ENCODE measurements at places on chromosomes 6 and 20.

- no peak for DNase-seq
Observed at GRCh38 chr6:10505529-10505928, 15.6 kb upstream of the GCNT2 start.

- no peak for DNase-seq
Observed at GRCh38 chr6:143601504-143601903, 76.3 kb upstream of the PHACTR2 start.

DNA sequence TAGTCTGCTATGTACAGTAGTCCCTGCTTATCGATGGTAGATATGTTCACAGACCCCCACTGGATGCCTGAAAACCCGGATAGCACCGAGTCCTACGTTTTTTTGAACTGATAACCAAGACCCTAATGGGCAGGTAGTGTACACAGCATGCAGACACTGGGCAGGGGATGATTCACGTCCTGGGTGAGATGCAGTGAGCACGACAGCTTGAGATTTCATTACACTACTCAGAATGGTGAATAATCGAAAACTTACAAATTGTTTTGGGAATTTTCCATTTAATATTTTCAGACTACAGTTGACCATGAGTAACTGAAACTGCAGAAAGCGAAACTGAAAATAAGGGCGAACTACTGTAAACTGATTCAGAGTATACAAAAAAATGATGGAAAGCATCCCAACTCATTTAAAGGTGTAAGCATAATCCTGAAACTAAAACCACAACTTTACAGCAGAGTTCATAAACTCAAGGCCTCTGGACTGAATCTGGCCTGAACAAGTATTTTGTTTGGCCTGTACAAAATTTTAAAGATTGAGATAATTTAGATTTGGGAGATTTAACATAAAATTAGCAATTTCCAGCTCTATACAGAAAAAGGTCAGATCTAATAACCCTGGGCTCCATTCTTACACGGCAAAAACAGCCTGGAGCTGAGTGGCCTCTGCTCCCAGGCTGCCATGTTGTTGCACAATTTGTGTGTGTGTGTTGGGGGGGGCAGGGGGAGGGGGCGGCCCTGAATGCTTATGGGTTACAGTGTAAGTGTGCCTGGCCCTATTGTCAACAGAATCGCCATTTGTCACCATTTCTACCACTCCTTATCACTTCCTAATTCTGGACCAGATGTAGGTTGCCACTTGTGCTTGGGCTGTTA, 34.9 kb downstream of the RNF24 start:
- DNase-seq = no peak

- DNase-seq = peak; percentile 46
Observed at GRCh38 chr6:87066449-87067333, 28.2 kb downstream of the CGA start.

DNA sequence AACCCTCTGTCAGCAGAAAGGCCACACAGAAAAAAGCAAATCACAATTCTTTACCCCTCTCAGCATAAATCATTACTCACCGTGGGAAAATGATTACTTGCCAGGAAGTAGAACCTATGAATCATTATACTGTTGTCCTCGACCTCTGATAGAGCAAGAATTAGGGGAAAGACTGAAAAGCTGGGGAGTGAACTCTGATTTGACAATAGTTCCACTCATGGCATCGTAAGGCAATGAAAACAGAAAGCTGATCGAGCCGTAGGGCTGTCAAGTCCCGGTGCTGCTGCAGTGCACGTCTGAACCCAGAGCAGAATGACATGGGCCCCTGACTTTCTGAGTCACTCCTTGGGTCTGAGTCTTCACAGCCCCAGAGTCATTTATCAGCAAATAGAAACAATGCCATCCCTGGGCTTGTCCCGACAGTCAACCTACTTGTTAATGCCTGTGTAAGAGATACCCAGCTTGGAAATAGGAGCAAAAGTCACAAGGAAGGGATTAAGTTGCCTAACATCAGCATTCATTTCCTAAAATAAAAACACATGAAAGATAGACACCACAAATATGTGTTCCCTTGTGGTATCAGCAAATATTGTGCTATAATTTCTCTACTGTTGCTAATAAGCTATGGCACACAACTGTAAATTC, 224.8 kb upstream of the MARCKS start:
- DNase-seq = peak; percentile 5

DNA sequence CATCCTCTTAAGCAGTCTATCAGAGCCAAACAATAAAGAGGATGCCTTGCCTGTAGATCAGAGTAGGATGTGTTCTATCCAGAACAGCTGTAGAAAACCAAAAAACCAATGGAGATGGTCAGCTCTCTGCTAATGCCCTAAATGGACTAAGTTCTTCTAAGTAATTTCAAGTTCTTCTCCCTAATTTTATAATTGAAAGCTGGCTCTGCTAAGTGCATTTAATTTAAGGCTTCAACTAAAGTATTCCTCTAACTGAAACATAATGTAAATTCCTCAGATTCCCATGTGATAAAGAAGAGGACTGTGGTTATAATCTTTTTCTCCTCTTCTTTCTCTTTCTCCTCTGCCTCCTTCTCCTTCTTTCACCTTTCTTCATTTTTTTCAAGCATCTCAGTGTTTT, 709.5 kb downstream of the KIF16B start:
- DNase-seq = no peak

DNA sequence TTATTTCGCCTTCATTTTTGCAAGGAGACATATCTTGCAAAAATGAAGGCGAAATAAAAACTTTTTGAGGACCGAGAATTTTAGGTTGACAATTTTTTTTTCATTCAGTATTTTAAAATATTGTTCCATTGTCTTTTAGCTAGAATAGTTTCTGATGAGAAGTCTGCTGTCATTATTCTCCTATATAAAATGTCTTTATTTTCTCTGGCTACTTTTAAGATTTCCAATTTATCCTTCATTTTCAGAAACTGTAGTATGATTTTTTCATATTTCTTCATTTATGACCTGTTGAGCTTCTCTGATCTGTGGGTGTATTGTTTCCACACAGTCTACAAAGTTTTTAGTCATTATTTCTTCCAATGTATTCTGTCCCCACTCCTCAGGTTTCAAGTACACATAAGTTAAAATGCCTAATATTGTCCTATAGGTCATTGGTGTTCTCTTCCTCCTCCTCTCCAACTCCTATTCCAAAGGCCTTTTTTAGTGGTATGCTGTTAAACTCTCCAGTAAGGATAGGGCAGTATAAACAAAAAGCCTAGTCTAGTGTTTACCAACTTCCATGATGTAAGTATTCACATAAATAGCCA, 15.7 kb downstream of the AHI1 start:
- no peak for DNase-seq

GRCh38 chr20:63930971-63931553, 25.2 kb downstream of the UCKL1 start:
- no peak for DNase-seq

Data from neural crest cell (in vitro differentiated cells).